ENCODE measurements at places on chromosomes 13 and 19. TPM values are rescaled to one million over a fixed set of nuclear protein-coding genes. Genes with fewer than 3 reads are reported as not detected.
A peak's percentile ranks its signal among the peaks of the same experiment; 100 is the strongest.

- DNase-seq = peak; percentile 41
These were observed 989 bp upstream of the SSC5D start for GRCh38 chr19:55486971-55487923.

DNA sequence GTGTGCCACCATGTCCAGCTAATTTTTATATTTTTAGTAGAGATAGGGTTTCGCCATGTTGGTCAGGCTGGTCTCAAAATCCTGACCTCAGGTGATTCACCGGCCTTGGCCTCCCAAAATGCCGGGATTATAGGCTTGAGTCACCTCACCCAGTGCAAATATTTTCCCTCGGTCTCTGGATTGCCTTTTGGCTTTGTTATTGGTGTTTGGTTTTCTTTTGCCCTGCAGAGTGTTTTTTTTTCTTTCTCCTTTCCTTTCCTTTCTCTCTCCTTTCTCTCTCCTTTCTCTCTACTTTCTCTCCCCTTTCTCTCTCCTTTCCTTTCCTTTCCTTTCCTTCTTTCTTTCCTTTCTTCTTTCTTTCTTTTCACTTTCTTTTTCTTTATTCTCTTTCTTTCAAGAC lies 33.2 kb downstream of the KDM4B start:
- no peak for DNase-seq

B3GNT8 gene
- polyA plus RNA-seq = 0.06 TPM

APOC1 gene
- not detected for polyA plus RNA-seq

DNA sequence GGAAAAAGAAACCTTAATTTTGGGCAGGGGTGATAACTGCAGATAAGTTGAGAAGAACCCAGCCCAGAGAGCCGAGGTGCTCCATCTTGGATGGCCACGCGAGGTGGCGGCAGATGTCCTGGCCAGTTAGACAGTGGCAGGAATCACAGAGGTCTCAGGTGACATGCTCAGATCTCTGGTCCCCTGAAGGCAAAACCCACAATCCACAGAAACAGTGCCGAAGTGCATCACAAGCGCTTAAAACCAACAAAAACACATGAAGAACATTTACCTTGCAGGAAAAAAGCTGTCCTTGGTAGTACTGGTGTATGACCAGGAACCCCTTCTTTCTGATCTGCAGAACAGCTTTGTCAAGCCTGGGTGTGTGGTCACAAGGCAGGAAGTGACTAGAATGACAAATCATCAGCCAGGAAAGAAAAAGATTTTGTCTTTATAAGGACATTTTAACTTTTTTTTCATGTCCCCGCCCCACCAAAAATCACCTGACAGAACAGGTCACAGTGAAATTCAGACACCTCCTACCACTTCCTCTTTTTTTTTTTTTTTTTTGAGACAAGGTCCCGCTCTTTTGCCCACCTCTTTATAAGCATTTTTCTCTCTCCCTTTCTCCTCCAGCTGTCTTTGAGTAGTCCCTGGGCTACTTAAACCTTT lies at the start of gene LCP1:
Gene LCP1 (minus strand): TSS at position 338 of the 651 bp plus-strand sequence. CDS start 22,515 bp downstream, outside the sequence.
- peak; percentile 94 for DNase-seq

KCNJ14 gene
- polyA plus RNA-seq = 2.1 TPM

GRCh38 chr13:98664924-98665637 lies 87.4 kb downstream of the SLC15A1 start:
- DNase-seq = no peak

- DNase-seq = no peak
These were observed 24.2 kb downstream of the ZFR2 start for GRCh38 chr19:3844596-3844995.

DNA sequence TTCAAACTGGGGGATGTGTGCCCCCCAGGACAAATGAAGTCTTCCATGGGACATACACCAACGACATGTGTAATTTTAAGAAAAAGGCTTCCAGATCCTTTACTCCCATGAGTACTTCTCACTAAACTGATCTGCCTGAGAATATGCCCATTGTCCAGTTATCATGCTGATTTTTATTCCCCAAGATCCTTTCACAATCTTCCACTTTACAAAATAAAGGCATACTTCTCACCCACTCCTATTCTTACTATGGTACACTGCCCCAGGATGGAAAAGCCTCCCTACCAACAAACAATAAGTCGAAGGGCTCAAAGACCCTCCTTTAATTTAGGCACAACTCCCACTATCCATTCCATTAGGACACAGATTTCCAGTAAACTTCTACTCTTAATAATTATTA lies 3.5 kb downstream of the SPART start:
- no peak for DNase-seq

DNA sequence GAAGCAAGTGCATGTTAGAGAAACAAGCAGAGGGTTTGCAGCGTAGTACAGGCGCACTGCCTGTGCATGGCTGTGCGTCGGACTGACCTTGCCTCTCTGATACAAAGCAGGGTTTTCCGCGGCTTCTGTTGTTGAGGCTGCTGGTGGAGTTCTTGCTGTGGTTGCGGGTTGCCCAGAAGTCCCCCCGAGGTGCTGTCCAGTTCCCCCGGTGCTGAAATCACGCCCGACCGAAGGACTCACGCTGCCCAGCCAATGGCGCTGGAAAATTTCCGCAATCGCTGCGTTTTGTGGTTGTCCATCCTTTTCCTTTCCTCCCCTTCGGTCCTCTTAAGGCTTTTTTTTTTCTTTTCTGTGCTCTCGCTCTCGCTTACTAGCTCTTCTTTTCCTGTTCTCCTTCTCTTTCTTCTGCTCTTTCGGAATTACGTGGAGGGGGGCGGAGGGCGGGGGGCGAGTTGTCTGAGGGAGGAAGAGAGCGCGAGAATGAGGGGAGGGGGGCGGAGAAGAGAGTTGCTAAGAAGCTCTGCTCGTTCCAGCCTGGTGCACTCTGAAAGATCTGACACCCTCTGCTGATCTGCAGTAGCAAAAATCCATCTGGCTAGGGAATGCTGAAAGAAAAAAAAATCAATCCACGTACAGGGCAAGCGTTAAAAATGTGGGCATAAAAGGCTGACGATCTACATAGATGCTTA lies at the start of gene SLITRK1:
Gene SLITRK1 (minus strand): TSS at position 558 of the 689 bp plus-strand sequence. CDS start 967 bp downstream, outside the sequence.
- DNase-seq = no peak

GRCh38 chr13:47726394-47726793 lies 274.7 kb downstream of the SUCLA2 start:
- no peak for DNase-seq

GRCh38 chr13:108728370-108728769 lies 99.0 kb downstream of the MYO16 start:
- no peak for DNase-seq

DNA sequence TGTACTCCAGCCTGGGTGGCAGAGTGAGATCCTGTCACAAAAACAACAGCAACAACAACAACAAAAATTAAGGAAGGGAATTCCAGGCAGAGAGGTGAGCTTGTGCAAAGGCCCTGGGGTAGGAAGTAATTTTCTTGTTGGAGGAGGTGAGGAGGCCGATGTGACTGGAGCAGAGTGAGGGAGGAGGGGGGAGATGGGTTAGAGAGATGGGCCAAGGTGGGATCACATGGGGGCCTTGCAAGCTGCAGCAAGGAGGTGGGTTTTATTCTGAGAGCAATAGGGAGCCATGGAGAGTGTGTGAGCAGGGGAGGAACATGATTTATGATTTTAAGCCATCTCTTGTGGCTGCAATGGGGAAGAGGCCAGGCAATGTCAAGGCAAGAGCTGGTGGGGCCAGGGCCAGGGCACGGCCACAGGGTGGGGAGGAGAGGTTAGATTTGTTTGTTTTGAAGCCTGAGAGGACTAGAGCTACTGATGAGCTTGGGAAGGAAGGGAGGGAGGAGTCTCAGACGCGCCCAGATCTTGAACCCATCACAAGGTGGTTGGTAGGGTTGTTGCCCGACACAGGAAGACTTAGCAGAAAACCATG lies 12.5 kb upstream of the COMP start:
- DNase-seq = no peak

DNA sequence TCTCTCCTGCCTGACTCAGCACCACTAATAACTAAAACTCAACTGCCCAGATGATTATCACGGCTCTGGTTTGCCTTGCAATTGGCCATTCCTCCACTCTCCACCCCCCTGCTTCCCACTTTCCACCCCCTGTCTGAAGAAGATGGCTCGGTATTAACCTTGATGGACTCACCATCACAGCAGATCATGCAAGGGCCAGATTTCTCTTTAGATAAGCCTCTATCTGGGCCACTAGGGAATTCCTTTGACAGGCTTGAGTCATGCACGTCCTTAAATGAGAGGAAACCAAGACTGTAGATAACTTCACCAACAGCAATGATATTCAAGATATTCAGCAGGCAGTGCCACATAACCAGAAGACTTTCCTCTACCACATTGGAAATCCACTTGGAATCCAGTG lies 131.1 kb upstream of the NBEA start:
- no peak for DNase-seq
